Activated gamma-delta T cell treated with anti-CD3 and anti-CD28 coated beads, Interleukin-2, amount 50 U/mL, for 16 hours (primary cell): ENCODE measurements at places on chromosomes 7 and 10.

DNA sequence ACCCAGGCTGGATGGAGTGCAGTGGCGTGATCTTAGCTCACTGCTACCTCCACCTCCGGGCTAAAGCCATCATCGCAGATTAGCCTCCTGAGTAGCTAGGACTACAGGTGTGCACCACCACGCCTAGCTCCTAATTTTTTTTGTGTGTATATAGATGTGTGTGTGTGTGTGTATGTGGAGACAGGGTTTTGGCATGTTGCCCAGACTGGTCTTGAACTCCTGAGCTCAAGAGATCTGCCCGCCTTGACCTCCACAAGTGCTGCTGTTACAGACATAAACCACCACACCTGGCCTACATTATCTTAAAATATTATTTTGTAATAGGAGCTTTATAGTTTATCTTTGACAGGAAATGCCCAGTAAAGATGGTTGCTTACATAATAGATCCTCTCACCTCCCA lies 25.0 kb downstream of the FOXP2 start:
- no peak for DNase-seq

DNA sequence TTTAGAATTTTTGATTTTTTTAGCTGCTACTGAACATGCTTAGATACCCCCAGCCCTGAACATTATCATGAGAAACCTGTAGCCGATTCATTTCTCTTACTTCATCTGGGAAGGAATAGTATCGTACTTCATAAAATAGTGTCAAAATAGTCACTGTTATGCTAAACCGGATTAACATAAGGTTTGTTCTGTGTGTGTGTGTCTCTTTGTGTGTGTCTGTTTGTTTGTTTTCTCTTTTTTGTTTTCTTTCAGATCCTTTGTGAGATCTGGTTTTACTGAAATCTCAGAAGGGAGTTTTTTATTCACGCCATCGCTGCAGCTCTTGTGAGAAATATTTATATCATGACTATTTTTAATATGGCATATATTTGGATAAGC lies 761 bp downstream of the LGI1 start:
- no peak for DNase-seq

- DNase-seq = peak; percentile 20
Observed at GRCh38 chr10:8365935-8366911, 311.7 kb downstream of the GATA3 start.

DNA sequence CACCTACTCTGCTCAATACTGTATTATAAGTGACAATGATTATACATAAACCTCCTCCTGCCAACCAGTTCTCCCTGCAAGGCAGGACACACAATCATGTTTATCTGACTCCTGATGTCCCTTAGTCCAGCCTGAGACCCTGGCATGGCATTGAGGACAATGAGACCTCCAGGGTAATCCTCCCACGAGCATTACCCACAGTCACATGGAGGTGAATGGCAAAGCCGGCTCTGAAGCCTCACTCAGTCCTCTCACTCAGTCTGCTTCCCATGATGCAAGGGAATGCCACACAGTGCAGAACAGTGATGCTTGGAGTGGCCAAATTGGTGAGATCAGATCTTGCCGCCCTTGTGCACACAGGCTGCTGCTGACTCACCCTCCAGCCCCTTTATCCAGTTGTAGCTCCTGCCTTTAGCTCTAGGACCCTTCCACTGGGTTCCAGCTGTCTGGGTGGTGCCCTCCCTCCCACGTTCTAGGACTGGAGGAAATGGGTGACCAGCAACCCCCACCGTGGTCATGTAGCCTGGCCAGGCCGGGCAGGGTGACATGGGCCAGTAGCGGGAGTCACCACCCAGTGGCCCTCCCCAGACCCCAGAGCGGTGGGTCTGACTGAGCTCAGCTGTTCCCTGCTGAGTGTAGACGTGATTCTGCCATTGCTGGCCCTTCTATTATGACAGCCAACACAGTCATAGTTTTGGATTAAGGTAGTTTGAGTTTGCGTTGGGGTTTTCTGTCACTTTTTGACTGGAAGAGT lies 5.5 kb upstream of the ADCY1 start:
- no peak for DNase-seq

- no peak for DNase-seq
Observed at GRCh38 chr7:35037211-35037525, at the start of gene DPY19L1. DPY19L1 (minus strand) TSS chr7:35037485; CDS start chr7:35037394, 91 bp downstream.

- DNase-seq = no peak
Observed at GRCh38 chr10:22427101-22427500, 81.8 kb downstream of the SPAG6 start.

DNA sequence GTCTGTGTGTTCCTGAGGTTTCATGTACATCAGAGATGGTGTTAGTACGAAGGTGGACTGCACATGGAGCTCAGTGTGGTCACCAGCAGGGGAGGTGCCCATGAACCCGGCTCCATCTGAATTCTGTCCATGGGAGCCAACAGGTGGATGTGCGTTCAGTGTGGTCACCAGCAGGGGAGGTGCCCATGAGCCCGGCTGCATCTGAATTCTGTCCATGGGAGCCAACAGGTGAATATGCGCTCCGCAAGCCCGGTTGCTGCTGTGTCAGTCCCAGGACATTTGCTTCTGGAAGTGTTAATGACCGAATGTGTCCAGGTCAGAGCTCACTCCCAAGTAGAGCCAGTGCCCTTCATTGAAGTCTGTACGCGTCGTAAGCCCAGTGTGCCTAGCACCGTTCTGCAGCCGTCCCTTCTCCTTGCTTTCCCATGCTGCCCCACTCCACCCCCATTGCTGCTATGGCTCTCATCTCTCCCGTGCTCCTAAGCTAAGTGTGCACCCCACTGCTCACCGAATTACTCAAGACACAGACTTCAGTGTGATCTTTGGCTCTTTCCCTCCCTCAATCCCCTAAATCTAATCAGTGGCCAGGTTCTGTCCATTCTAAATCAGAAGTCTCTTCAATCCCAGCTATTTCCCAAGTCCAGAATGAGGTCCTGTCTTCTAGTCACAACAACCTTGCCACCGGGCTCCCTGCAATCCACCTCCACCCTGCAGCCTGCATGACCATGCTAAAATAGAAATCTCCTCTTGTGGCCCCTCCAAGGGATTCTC lies 352.4 kb downstream of the TCERG1L start:
- DNase-seq = no peak

DNA sequence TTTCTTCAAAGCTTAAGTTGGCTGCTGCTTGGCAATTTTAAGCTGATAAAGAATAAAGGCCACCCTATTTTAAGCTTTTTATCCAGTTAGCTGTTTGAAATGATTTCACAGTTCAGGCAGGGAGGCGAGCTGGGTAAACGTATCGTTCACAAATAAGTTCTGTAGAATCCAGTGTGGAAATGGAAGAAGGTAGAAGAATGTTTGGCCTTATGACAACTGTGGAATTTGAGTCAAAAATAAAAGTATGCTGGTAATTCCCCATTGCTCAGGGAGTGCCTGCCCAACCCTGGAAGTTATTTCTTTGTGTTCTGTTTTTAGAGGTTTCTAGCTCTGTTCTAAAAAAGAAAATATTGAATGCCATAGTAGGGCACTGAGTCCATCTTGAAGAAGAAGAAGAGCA lies 113.1 kb downstream of the ARL4A start:
- no peak for DNase-seq

DNA sequence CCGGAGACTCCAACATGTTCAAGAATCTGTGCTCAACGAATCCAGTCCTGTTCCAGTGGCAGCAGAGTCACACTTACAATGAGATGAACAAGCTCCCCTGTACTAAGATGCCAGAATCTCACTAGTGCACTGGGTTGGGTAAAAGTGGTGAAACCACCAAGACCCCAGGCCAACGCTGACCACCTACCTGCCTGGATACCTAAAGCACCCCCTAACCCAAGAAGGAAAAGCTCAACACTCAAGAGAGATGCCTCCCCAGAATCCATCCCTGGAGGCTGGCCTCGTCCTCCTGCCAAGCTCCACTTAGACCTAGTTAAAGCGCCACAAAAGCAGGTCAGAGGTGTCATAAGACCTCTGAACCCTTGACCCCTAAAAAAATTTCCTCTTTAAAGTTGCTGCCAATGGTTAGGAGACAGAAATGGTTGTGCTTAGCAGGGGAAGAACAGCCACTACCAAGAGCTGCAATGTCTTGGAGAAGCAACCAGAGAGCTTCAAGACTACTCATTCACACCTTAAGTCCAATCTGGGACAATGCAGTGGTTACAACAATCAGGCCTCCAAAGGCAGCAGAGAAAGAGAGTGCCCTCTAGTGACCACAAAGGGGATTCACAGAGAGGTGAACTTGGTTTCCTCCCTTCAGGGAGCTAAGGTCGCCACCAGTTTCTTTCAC lies 94.6 kb upstream of the MACROH2A2 start:
- peak; percentile 7 for DNase-seq

GRCh38 chr10:119602241-119603095 lies 5.7 kb upstream of the TIAL1 start:
- DNase-seq = no peak

DNA sequence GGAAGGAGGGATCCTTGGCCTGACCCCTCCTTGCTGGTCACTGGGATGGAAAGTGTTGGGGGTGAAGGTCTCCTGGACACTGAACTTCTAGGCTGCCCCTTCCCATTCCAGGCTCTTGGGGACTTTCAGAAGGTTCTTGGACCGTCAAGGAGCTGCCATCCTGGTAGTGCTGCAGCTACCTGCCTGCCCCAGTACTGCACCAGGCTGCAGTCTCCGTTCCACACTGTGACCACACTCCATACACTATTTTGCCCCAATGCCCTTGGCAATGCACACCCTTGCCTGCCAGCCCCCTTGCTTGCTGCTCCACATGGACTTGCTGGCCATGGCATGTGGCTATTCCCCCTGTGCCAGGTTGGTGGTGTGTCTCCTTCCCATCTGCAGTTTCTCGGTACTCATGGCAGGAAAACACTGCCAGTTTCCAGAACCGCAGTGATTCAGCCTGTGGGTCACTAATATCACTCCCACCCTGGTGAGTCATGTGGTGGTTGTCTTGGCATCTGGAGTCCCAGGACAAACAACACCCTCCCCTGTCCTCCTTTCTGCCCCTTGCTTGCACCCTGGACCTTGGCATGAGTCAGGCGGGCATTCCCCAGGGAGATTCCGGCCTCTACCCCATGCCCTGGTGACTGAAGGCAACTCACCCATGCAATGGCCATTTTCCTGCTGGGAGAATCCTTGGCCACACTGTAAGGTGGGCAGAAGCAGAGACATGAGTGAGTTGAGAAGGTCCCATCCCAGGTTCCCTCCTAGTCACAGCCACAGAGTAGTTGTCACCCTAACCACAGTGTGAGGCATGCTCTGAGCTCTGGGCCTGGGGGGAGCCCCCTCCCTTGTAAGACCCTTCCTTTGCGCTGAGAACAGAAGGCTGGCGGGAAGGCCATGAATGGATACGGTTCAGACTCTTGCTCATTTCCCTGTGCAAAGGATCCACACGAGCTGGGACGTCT lies 32.8 kb downstream of the GOLGA7B start:
- DNase-seq = no peak

DNA sequence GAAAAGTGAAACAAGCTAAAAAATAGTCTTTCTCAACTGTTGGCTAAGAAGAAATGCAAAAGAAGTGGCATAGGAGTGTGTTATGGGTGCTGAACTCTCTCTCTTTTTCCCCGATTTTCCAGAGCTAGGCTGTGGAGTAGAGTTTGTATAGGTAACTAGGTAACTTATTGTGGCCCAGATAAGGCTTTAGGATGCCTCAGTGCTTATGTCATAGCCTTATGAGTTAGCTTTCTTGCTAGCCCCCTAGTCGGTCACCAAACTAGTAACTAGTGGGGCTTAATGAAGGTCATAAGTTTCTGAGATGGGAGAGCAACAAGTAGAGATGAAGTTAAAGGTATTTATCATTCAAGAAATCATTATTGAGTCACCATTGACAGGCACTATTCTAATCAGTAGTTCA lies 32.4 kb downstream of the BPGM start:
- no peak for DNase-seq

- no peak for DNase-seq
Observed at GRCh38 chr7:66522518-66522917, 106.2 kb upstream of the KCTD7 start.

DNA sequence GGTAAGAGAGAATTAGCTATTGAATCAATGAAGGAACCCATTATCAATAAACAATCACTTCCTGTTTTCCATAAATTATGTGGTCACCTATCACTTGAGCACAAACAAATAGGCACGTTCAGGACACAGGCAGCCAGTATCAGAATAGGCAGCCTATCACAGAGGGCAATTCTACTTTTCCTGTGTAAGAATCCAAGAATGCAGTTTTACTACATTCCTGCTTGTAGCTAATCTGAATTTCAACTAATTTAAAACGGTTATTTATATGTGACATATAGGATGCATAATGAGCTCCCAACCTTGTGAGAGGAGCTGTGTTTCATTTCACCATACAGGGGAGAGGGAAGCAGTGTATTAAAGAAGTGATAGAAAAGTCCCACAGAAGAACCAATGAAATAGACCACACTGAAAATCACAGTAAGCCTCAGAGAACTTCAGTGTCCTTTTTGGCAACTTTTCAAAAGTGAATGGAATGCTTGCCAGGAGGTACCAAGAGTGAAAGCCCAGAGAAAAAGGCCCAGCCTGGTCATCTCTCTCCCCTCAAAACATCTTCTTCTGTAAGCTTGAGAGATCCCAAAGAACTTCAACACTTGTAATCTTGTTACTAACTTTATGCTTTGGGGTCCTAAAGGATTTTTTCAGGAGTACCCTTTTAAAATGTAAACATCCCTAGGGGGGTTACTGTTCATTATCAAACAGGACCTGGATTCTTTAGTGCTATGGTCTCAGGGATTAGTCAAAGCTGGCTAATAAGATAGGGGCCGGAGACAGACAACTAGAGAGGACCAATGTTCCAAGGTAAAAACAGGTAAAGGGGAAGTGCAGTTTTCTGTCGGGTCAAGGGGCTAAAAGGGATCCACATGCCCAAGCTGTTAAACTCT lies 1.3 kb downstream of the IMMP2L start:
- DNase-seq = no peak

GRCh38 chr10:101114646-101115045 lies 16.5 kb upstream of the TLX1 start:
- DNase-seq = no peak

GRCh38 chr10:72272689-72273409 lies 875 bp upstream of the DDIT4 start:
- DNase-seq = no peak

- DNase-seq = no peak
Observed at GRCh38 chr7:35365523-35365922, 111.6 kb upstream of the TBX20 start.

DNA sequence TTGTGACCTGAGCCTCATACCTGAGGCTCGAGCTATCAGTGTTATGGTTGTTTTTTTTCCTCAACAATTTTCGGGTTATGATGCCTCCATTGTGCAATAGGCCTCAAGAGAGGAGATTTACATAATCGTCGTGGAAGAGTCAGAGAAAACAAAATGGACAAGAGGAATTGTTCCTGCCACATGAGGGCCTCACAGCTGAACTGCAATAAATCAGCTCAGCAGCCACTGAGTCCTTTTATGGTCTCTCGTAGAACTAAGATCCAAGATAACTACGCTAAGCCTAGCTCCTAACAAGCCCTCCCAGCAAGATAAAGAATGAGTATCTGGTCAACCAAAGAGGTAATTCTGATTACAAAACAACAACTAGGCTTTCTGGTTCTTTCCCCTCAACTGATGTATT lies 336.8 kb downstream of the WDR11 start:
- no peak for DNase-seq

- DNase-seq = no peak
Observed at GRCh38 chr7:103127006-103127405, 21.9 kb downstream of the NAPEPLD start.

- no peak for DNase-seq
Observed at GRCh38 chr7:40711706-40712105, 576.9 kb downstream of the SUGCT start.
